K562 (cell line): ENCODE measurements at places on chromosomes 5 and 9.

- no peak for DNase-seq
Observed at GRCh38 chr5:120449501-120449900, 14.6 kb upstream of the PRR16 start.

- no peak for DNase-seq
Observed at GRCh38 chr5:173920866-173921555, 32.9 kb downstream of the CPEB4 start.

- no peak for DNase-seq
Observed at GRCh38 chr9:103430469-103430868, 435.3 kb downstream of the CYLC2 start.

GRCh38 chr9:126347911-126348760, 21.5 kb downstream of the MVB12B start:
- no peak for DNase-seq

GRCh38 chr5:58358501-58359178, 101.2 kb downstream of the PLK2 start:
- DNase-seq, result no peak
